Esophagus squamous epithelium (tissue), 5 donors: ENCODE measurements at places on chromosomes 6 and 20. TPM values are rescaled to one million over a fixed set of nuclear protein-coding genes. Genes with fewer than 3 reads are reported as not detected.

- no peak for DNase-seq
- H3K36me3 ChIP-seq: peaks cover 77% of the 10 kb centered on the region
- H3K27me3 ChIP-seq: no peaks in the 10 kb centered on the region
Observed at GRCh38 chr6:109720311-109720710, 29.2 kb downstream of the FIG4 start.

- no peaks in the 10 kb centered on the region for H3K4me1 ChIP-seq
- no peaks in the 10 kb centered on the region for H3K36me3 ChIP-seq
- no peaks in the 10 kb centered on the region for H3K27me3 ChIP-seq
- no peak overlapping the region for H3K27ac ChIP-seq
- no peak overlapping the region for H3K4me3 ChIP-seq
Observed at GRCh38 chr6:38584731-38585130, 55.0 kb downstream of the BTBD9 start.

DNA sequence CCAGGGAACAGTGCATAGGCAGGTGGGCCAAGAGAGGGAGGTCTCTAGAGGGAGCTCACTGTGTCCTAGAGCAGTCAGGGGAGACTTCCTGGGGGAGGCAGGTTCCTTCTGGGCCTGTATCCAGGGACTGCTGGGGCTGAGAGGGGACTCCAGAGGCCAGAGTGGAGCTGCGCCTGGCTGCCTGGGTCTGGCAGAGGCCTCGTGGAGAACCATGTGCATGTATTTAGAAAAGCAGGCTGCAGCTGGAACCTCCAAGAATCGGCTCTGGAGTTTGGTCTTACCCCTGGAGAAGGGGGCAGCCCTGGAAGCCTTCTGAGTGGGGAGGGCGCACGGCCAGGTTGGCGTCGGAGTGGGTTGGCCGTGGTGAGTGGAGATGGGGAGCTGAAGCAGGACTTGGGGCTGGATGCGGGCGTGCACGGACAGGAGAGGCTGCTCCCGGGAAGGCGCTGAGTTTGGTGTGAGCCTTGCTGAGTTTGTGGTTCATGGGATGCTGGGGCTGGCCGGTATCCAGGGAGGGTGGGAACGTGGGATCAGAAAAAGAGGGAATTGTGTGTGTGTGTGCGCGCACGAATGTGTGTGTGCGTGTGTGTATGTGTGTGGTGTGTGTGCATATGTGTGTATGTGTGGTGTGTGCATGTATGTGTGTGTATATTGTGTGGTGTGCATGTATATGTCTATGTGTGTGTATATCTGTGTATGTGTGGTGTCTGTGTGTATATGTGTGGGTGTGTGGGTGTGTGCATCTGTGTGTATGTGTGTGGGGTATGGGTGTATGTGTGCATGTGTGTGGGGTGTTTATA lies 10.8 kb downstream of the VSTM2L start:
- no peaks in the 10 kb centered on the region for H3K36me3 ChIP-seq
- H3K27ac ChIP-seq: no peak overlapping the region
- H3K27me3 ChIP-seq: peaks cover 7% of the 10 kb centered on the region
- DNase-seq: no peak
- H3K4me3 ChIP-seq: no peak overlapping the region

GFOD1 gene
- total RNA-seq: 30.7 TPM
